ENCODE measurements at places on chromosomes 12 and 14. TPM values are rescaled to one million over a fixed set of nuclear protein-coding genes. Genes with fewer than 3 reads are reported as not detected.

DNA sequence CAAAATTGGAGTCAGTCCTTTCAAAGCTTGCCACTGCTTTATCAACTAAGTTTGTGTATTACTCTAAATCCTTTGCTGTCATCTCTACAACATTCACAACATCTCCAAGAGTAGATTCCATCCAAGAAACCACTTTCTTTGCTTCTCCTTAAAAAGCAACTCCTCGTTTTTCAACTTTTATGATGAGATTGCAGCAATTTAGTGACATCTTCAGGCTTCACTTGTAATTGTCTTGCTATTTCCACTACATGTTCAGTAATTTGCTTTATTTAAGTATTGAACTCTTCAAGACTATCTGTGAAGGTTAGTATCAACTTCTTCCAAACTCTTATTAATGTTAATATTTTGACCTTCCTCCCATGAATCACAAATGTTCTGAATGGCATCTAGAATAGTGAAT, 747.9 kb downstream of the TMTC2 start:
- no peak for DNase-seq

GRCh38 chr12:91074851-91075250, 17.0 kb upstream of the KERA start:
- DNase-seq, result no peak

DNA sequence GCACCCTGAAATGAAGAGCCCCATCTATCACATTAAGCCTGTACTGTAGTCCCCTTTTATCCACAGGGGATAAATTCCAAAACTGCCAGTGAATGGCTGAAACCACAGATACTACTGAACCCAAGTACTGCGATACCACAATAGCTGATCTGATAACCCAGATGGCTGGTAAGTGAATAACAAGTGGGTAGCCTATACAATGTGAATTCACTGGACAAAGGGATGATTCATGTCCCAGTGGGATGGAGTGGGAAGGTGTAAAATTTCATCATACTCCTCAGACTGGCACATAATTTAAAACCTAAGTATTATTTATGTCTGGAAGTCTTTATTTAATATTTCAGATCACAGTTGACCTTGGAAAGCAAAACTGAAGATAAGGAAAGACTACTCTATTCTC, 201.3 kb downstream of the GPHN start:
- no peak for DNase-seq

GRCh38 chr14:95495538-95496025, 20.9 kb downstream of the SYNE3 start:
- no peak for DNase-seq

GRCh38 chr12:9273276-9273675, 65.1 kb upstream of the PZP start:
- DNase-seq, result no peak

- DNase-seq, result no peak
Measured at GRCh38 chr14:85061256-85061655, 468.7 kb upstream of the FLRT2 start.

- no peak for DNase-seq
Measured at GRCh38 chr12:114884575-114884974, 200.6 kb upstream of the TBX3 start.

- DNase-seq, result no peak
Measured at GRCh38 chr14:31057701-31058364, 31.7 kb upstream of the STRN3 start.

GRCh38 chr12:122183588-122183940, 641 bp downstream of the LRRC43 start:
- no peak for DNase-seq

DNA sequence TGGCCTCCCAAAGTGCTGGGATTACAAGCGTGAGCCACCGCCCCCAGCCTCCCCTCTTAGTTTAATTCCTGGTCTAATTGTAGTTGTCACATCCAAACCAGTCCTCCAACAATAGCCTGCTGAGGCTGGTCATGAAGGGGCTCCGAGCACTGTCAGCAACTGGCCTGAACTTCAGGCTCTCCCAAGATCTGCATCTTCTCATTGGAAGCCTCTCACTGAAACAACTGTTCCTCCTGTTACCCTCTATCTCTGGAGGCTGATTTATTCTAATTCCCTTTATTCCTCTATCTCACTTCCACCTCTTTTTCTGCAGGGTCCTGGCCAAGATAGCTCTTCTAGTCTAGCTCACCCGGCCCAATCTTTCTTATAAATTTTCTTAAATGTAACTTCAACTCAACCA, 89.4 kb downstream of the DUSP16 start:
- DNase-seq, result no peak

DNA sequence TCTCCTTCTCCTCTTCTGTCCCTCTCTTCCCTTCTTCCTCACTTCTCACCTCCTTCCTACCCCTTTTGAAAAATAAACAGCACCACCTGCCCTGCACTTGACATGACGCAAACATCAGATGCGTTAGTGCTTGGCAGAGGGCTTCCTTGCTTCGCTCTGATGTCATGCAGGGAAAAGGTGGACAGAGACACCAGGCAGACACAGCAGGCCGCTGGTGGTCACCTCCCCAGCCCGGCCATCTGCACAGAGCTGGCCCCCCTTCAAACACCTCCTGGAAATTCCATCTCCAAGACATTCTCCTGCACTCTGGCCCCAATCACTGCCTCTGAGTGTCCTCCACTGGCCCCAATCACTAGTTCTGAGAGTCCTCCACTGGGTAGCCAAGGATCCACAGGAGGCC, 353.6 kb downstream of the MED13L start:
- DNase-seq, result no peak

GRCh38 chr14:105605464-105606304, 79.3 kb downstream of the TMEM121 start:
- DNase-seq, result no peak

DNA sequence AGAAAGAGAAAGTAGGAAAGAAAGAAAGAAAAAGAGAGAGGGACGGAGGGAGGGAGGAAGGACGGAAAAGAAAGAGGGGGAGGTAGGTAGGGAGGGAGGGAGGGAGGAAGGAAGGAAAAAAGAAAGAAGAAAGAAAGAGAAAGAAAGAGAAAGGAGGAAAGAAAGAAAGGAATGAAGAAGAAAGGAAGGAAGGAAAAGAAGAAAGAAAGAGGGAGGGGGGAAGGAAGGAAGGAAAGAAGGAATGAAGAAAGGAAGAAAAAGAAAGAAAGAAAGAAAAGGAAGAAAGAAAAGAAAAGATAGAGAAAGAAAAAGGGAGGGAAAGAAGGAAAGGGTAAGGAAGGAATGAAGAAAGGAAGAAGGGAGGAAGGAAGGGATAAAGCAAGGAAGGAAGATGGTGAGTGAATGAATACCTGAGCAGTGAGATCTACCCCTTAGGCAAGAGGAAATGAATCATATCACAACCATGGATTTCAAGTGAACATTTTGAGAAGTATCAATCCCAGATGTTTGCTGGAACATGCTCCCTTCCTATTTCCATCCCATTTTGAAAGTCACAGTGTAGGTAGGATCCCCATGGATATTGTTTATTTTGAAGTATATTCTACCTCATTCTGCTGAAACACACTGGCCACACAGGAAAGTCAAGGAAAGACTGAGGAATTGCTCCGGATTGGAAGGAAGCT, 639.4 kb upstream of the TBX3 start:
- DNase-seq, result no peak

- no peak for DNase-seq
Measured at GRCh38 chr14:63725786-63726460, 1.9 kb downstream of the SGPP1 start.

DNA sequence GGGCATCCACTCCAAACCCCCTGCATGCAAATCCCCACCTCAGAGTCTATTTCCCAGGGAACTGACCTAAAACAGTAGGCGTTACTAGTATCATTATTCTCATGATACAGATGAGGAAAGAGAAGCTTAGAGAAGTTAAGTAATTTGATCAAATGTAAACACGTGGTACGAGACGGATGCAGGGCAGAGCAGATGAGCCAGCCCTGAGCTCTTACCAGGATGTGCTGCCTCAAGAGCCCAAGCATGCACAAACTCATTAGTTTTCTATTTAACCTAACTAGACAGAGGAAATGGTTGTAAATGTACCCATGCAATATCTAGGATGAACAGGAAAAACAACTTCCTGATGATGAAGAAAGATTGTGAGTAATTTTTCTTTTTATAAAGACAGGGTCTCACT, 173.3 kb upstream of the RASSF8 start:
- DNase-seq, result no peak

DNA sequence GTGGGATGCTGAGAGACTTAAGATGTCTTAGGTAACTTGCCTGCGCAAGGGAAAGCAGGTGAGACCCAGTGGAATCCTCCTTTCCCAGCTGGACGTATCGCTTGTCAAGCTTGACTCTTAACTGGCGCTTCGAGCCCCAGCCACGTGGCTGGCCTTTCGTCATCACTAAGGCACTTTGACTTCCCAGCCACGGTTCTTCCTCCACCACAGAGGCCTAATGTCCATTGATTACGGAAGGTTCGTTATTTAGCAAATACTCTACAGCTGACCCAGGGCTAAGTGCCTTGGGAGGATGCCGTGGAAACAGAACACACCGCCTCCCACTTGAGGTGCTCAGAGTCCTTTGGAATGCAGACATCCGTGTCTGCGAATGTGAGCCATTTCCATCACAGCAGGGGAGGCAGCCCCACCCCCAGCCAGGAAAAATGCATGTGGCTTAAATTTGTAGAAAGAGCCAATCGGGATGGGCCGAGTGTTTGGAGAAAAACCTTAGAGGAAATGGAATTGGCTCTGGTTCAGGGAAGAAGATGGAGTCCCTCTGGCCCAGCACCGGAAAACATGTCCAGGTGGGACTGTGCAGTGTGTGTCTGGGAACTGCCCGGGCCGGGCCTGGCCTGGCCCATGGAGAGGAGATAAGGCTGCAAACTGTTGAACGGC, 115.7 kb downstream of the PLXNC1 start:
- no peak for DNase-seq

GRCh38 chr12:93156086-93156716, 221.5 kb upstream of the NUDT4 start:
- no peak for DNase-seq

DNA sequence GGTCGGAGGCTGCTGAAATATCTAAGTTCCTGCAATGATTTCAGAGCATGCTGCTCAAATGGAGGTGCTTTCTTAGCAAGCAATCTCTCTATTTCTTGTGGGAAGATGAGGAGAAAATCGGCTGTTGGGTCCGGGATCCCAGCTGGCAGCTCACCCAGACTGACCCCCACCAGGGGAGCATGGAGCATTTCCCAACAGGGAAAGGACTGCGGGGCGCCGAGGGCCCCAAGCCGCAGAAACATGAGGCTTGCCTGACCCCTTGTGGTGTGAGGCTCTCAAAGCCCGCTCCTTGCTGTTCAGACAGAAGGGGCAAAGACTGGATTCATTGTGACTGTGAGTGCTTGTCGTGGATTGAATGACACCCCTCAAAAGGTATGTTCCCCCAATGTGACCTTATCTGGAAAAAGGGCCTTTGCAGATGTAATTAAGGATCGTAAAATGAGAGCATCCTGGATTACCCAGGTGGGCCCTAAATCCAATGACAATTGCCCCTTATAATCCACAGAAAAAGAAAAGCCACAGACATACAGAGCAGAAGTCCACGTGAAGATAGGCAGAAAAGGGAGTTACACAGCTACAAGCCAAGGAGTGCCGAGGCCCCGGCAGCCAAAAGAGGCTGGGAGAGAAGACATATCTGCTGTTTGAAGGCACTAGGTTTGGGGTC, 116.3 kb upstream of the VASH1 start:
- DNase-seq, result no peak

GRCh38 chr14:91273885-91274273, 29.4 kb upstream of the GPR68 start:
- DNase-seq, result no peak

- peak; percentile 38 for DNase-seq
Measured at GRCh38 chr14:50943261-50943942, 881 bp downstream of the PYGL start.

- DNase-seq, result no peak
Measured at GRCh38 chr12:15428632-15429031, 106.3 kb downstream of the PTPRO start.

- no peak for DNase-seq
Measured at GRCh38 chr12:41476499-41477439, 288.6 kb downstream of the PDZRN4 start.

GRCh38 chr12:23775208-23775607, 174.3 kb downstream of the SOX5 start:
- no peak for DNase-seq

DNA sequence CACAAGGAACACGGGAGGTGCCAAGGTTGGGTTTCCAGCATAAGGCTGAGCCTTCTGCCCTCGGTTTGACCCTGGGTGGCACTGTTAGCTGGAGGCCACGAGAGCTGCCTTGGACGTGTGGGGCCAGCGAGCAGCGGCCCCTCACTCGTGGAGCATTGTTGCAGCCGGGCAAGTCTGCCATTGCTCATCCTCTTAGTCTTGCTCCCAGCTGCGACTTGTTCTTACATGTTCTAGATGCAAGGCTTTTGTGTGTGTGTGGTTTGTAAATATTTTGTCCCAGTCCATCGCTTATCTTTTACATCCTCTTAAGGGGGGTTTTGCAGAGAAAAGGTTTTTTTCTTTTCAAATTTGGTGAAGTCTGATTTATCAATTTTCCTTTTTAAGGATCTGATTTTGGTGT, 21.1 kb upstream of the C1S start:
- no peak for DNase-seq

DNA sequence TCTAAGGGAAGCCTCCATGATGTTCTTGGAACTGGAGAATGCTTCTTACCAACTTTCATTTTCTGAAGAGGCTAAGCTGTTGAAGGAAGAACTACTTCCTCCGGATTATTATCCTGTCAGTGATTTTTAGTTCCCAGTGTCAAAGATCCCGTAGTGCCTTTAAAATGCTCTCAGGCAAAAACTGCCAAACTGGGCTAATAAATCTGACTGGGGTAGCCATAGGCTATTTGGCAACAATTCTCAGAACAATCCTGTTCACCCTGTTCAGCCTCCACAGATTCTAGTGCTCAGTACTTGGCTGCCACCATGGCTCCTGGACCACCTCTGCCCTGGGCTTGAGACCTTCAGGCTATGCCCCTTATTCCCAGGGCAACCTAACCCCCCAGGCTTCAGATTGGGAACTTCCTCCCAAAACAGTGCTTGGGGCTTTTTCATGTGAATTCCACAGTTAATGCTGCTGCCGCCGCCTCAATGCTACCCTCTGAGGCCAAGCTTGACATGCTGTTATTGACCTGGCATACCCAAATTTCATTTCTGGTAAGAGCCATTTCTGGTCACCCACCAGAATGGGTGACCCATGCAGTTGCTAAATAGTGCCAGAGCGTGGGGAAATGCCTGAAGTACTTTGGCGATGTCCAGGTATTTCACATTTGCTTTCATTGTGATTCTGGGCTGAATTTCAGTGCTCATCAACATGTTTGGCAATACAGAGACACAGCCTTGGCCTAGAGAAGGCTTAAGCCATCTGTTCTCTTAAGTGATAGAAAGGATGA, 110.0 kb upstream of the ARHGAP5 start:
- DNase-seq, result no peak

CCDC197 gene
- not detected for total RNA-seq

SSPN gene
- total RNA-seq, result 54.4 TPM

ACOT6 gene
- 0.39 TPM for total RNA-seq

KSR2 gene
- total RNA-seq, result not detected

ZDHHC22 gene
- total RNA-seq, result not detected

WNT5B gene
- 17.1 TPM for total RNA-seq

SDR39U1 gene
- 64.9 TPM for total RNA-seq

SETD1B gene
- 11.2 TPM for total RNA-seq

ASPG gene
- 8.7 TPM for total RNA-seq

DCP1B gene
- total RNA-seq, result 21.0 TPM
